ENCODE measurements at places on chromosomes 7 and 10. TPM values are rescaled to one million over a fixed set of nuclear protein-coding genes. Genes with fewer than 3 reads are reported as not detected.

DNA sequence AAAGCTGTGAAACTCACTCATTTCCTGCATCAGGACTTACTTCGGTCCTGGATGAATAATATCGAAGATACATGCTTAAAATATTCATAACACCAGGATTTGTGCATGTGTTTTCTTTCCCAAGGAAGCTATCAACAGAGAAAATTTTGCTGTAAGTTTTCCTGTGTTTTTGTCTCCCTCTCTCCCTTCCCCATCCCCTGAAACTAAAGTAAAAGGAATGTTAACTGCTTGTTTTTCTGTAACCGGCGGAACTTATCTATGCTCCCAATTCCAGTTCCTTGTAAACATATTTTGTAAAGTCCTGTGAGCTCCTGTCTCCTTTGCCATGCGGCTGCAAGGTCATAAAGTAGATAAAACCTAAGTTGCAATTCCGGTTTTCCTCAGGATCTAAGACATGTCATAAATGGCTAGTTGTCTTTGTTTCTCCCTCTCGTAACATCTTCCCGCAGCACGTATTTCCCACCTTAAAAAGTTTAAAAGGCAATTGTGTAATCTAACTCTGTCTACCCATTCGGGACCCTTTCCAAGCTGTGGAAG, 79.0 kb upstream of the POM121L12 start:
- DNase-seq = no peak

DNA sequence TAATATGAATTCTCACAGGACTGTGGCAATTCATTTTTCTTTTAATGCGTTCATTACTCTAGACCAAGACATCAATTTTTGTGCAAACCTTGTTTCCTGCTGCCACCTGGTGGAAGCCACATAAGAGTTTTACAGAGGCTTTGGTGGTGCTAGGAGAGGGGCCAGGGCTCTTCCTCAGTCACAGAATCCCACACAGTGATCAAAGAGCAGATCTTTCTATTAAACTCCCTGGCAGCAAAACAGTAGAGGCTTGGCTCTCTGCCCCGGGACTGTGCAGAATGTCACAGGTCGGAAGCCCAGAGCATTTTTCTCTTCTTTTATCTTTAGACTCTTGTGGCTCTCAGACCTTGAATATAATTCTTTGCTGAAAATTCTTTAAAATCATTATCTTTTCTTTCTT, 506.4 kb upstream of the C7orf33 start:
- no peak for DNase-seq

DNA sequence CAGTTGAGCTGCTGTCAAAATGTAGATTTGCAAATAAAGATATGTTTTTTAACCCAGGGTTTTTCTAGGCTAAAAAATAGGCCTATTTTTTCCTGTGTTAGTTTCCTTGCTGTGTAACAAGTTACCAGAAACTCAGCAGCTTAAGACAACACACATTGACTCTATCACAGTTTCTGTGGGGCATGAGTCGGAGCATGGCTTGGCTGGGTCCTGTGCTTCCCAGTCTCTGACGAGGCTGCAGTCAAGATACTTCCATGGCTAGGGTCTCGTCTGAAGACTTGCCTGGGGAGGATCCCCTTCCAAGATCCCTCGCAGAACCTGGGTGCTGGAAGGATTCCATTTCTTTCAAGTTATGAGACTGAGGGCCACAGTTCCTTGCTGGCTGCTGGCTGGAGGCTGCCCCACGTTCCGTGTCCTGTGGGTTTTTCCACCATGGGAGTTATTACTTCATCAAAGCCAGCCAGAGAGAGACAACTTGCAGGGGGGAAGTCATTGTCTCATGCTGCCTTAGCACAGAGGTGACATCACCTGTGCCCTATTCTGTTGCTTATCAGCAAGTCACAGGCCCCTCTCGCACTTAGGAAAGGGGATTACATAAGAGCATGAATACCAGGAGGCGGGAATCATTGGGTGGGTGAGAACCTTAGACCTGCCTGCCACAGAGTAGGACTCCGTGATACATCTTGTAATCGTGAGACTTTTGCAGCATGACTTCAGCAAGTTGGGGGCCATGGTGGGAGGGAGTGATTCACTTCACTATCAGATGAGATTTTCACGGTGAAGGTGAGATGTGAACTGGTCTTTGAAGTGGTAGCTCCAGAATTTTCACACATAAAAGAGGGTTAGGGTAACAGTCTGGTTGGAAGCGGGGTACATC, 77.9 kb downstream of the CCNY start:
- DNase-seq = no peak

SEMA3C gene
- 11.7 TPM for polyA plus RNA-seq

LRRC4 gene
- 0.89 TPM for polyA plus RNA-seq

All from heart left ventricle (tissue), 16 donors.